ENCODE measurements at places on chromosomes 11 and 22. TPM values are rescaled to one million over a fixed set of nuclear protein-coding genes. Genes with fewer than 3 reads are reported as not detected.

GRCh38 chr11:123286761-123287160 is 91.7 kb upstream of the CLMP start:
- no peak for DNase-seq

DNA sequence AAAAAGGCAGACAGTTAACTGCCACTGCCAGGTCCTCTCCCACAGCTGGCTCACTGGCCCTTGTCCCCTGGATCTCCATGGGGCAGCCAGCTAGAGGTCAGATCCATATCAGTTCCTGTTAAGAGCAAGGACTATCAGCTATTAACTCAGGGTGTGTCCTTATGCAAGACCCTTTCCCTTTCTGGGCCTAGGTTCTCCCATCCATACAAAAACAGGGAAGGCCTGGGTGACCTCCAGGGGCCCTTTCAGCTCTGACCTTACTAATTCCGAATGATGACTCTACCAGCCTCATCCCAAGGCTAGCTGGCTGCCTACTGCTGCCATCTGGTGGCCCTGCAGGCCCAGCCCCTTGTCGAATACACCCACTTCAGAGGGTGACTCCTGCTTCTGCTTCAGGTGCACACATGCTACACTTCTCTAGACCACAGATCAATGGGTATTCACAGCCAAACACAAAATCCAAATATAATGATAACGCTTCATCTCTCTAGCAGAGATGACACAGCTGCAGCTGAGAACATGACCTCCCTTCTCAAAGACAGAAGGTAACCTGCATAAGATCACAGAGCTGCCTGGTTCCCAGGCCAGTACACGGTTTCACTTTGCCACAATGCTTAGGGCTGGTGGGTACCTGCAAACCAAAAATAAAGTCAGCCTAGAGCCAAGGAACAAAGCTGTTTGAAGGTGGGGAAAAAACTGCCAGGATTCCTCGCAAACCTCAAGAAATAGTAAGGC is 34.1 kb downstream of the SERGEF start:
- DNase-seq: peak; percentile 73

GRCh38 chr22:46754110-46754799 is 8.2 kb upstream of the TBC1D22A start:
- no peak for DNase-seq

DNA sequence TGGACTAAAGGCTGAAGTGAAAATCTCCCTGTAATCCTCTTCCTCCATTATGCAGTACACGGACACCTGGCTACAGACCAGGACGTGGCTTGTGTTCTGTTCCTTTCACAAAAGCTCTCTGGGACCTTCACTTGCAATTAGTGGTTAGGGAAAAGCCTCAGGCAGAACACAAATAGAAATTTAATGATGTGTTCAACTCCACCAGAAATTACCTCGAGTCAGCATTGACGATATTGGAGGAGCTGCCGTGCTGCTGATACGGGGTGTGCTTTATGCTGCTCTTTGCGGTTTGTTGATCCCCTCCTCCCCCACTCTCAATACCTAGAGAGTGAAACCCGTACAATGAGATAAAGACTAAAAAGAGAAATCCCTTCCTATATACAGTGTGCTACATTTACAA is 48.9 kb downstream of the POLD3 start:
- DNase-seq: no peak

DNA sequence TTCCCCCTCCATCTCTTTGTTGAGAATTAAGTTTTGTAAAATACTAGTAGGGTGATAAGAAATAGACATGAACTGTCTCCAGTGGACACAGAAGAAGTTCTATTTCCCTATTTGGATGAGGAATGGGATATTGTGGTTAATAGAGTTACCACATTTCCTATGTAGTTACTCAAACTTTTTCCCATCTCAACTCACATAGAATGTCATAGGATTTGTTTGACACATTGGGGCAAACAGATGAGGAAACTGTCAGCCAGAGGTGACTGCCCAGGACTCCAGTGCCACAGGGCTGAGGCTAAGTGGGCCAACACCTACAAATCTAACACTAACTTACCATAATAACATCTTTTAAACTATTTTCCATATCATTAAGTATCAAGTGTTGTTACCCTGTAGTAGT is 58.3 kb downstream of the CCDC83 start:
- no peak for DNase-seq

- no peak for DNase-seq
These were observed 28.5 kb downstream of the ZNF280B start for GRCh38 chr22:22479999-22480532.

DNA sequence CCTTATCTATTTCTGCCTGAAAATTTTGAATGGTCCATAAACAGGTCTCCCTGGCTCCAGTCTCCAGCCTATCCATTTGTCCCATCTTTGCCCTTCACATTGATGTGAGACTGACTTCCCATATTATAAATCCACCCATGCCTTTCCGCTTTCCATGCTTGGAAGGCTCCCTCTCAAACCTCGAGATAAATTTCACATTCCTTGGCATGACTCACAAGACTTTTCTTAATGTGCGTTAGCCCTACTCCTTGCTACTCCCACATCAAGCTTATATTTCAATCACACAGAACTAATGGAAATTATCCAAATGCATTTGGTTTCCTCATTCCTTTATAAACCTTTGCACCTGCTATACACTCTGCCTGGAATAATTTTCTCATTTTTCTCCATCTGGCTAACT is 163.7 kb upstream of the NTM start:
- no peak for DNase-seq

GSTT2B gene
- total RNA-seq: 23.2 TPM

AQP11 gene
- total RNA-seq: 1.2 TPM

GRCh38 chr22:38327805-38328204 is 10.6 kb upstream of the CSNK1E start:
- no peak for DNase-seq

CELSR1 gene
- total RNA-seq: 19.9 TPM

DNA sequence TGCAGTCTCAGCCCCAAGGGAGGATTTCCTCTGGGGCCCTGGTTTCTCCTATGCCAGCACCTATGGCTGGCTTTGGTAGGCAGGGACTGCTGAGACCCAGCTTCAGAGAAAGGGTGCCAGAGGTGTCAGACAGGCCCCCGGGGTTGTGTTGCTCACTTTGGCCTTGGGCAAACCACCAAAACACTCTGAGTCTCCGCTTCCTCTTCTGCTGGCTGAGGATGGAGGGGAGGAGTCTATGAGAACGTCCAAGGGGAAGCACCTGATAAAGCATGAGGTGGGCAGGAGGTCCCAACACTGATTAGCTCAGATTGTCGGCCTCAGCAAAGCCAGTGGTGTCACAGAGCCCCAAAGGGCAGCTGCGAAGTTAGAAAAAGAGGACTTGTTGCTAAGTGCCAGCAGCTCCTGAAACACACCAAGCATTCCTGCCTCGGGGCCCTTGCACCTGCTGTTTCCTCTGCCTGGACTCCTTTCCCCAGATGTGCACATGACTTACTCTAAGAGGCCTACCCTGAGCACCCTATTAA is 10.5 kb downstream of the SMTNL1 start:
- no peak for DNase-seq

DNA sequence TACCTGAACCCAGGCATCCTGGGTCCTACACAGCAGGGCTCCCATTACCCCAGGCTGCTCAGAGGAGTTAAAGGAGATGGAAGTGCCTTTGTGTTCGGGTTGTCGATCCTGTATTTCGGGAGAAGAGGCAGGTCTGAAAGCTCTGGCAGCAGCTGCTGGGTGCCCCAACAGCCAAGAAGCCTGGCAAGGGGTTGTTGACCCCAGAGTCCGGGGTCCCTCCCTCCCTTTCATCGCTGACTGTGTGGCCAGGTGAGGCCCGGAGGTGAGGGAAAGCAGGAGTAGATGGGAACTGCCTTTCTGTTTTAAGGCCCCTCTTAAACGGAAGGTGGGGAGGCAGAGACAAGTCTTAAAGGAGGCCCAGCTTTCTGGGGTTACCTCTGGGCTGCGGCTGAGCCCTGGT is 106.0 kb upstream of the SYT13 start:
- no peak for DNase-seq

DNA sequence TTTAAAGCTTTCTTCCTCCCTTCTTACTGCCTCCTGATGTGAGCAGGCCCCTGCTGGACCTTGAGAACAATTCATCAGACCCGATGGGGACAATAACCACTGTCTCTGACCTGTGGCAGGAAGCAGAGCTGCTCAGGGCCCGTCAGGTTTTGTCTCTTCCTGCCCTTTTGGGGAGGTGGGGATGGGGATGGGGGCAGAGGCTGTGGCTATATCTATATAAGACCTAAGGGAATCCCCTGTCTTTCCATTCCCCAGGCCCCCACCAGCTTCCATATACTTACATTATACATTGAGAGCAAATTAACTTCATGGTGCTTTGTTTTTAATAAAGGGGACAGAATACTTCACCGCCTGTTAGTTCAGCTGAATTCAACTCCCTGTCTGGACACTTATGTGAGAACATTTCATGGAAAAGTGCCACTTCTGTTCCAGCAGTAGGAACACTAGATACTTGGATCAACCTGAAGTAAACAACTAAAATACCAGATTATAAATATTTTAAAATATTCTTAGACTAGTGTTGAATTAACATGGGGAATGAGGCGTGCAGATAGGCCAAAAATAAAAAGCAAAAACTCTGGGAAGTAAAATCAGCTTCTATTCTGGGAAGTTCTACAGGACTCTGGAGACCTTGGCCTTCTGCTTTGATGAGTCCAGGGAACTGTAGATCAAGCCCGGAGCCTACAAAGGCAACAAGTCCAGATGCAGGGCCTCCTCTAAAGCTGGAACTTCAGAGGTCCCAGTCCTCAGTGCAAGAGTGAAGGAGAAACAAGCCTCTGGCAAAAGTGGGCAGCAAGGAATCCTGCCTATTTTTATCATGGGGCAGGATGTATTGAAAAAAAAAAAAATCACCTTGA is 11.1 kb downstream of the ZP1 start:
- DNase-seq: no peak

KCNQ1 gene
- total RNA-seq: 4.3 TPM

DNA sequence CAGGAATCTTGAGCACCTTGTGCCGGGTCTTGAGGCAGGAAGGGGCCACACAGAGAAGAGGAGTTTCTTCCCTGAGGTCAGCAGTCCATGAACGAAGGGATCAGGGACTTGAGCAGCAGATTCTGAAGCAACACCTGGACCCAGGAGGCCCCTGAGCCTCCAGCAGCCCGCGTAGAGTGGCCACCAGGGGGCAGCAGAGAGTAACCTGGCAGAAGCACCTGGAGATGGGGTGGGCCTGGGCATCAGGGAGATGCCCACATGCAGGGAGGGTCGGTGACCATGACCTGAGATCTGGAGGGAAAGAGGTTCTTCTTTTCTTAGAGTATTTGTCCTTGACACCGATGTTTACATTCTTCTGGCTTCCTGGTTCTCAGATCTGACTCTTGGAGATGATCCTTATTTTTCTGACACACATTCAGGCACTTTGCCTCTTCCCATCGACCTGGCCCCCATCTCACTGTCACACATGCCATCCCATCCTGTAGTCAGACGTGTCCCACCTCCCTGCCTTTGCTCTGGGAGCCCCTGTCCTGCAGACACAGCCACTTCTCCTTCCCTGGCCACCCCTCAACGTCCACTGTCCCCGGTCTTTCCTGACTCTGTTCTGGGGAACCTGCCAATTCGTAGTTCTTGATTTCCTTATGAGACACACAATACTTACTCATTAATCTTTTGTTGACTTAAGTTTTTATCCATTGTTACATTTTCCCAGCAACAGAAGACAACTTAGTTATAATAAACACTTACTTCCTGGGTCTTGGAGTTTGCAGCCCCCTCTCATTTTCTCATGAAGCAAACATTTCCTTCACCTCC is 66.5 kb downstream of the GGTLC2 start:
- DNase-seq: peak; percentile 83

SBF1 gene
- 87.1 TPM for total RNA-seq

NXPE2 gene
- not detected for total RNA-seq

- no peak for DNase-seq
These were observed 218.5 kb downstream of the DYNC2H1 start for GRCh38 chr11:103327721-103328120.

- DNase-seq: no peak
These were observed 213.3 kb downstream of the ETS1 start for GRCh38 chr11:128374026-128374425.

FAM83F gene
- total RNA-seq: 43.1 TPM

GRCh38 chr22:45671783-45672563 is at the start of gene ATXN10:
TSS of gene ATXN10 (plus strand) at chr22:45671834. CDS start at chr22:45672064, 230 bp downstream.
- DNase-seq: peak; percentile 24

DNA sequence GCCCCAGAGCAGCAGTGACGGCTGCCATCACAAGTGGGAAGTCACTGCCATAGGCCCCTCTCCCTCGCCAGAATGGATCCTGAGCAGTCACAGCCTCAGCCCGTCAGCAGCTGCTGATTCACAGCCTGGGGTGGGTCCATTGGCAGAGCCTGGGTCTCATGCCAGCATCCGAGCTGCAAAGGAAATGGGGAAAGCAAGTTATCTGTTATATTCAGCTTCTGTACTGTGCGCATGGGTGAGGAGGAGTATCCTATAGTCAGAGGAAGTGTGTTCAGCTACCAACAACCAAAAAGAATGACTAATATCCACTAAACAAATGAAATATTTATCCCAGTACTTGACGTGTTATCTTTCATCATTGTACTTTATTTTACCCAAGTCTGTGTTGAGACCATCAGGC is 119.7 kb downstream of the RCN1 start:
- DNase-seq: no peak

DNA sequence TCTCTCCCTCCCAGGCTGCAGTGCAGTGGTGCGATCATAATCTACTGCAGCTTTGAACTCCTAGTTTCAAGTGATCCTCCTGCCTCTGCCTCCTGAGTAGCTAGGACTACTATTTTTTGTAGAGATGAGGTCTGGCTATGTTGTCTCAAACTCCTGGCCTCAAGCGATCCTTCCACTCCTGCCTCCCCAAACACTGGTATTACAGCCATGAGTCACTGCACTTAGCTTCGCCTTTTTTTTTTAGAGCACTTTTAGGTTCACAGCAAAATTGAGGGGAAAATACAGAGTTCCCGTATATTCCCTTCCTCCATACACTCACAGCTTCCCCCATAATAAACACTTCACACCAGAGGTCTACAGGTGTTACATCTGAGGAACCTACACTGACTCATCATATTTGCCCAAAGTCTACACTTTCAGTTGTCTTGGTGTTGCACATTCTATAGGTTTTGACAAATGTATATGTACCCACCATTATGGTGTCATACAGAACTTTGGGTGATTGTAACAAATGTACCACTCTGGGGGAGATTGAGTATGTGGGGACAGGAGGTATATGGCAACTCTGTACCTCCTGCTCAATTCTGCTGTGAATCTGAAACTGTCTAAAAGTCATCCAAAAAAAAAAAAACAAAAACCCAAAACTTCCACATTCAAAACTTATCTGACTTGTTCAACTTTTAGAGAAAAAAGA is 11.3 kb upstream of the SLC37A4 start:
- DNase-seq: no peak

- no peak for DNase-seq
These were observed 58.3 kb downstream of the TYR start for GRCh38 chr11:89235976-89236375.

GRCh38 chr22:42716221-42716620 is 4.4 kb downstream of the A4GALT start:
- no peak for DNase-seq

GRCh38 chr11:61113201-61113600 is 10.9 kb downstream of the CD5 start:
- no peak for DNase-seq

- DNase-seq: no peak
These were observed 3.2 kb downstream of the PPIL2 start for GRCh38 chr22:21669026-21669425.

GRCh38 chr11:130725421-130726233 is 190.7 kb downstream of the SNX19 start:
- no peak for DNase-seq
